ENCODE measurements at places on chromosomes 3 and 15.

- no peak for DNase-seq
These were observed 522 bp upstream of the NRROS start for GRCh38 chr3:196638861-196639482.

GRCh38 chr15:67908756-67909155, 68.9 kb upstream of the RNU6-1 start:
- no peak for DNase-seq

DNA sequence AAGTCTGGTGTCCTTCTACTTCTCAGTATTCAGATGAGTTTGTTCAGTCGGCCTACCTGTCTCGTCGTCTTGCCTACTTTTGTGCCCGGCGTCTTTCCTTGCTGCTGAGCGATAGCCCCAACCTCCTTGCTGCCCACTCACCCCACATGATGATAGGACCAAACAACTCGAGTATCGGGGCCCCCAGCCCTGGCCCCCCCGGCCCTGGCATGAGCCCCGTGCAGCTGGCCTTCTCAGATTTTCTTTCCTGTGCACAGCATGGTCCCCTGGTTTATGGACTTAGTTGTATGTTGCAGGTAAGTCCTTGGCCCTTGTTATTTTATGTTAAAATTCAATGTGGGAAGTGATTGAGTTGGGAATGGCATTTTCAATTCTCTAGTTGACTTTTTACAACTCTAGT, 43.2 kb downstream of the GPR171 start:
- DNase-seq, result no peak

- DNase-seq, result no peak
These were observed 130.1 kb upstream of the PRICKLE2 start for GRCh38 chr3:64355401-64355807.

DNA sequence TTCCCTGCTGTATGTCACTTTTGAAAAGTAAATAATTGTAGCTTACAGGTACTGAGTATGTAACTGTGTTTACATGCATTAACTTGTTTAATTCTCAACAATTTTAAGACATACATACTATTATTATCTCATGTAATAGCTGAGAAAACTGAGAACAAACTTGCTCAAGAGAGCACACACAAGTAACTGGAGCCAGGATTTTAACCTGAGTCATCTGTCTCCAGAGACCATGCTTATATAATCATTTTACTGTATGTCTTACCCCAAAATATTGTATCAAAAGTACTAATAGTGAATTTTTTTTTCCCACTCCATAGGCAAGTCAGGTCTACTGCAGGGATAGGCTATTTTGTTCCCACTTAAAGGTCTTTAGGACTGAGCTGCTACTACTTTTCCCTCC, 95.4 kb downstream of the FEZF2 start:
- DNase-seq, result no peak

DNA sequence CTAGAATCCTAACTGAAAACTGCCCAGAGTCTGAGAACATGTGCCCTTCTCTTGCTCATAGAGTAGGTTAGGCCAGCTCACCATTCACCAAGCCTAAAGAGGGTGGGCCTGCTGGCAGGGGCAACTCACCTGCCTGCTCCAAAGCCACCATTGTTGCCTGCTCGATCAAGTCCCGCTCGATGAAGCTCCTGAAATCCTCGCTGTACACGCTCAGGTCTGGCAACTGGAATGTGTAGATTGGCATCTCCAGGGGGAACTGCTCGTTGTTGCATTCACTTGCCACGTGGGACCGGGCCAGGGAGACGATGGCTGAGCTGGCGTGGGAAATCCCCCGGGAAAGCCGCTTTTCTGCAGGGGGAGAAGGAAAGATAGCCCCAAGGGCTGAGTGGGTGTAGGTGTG, 232.2 kb downstream of the KLF13 start:
- DNase-seq, result no peak

DNA sequence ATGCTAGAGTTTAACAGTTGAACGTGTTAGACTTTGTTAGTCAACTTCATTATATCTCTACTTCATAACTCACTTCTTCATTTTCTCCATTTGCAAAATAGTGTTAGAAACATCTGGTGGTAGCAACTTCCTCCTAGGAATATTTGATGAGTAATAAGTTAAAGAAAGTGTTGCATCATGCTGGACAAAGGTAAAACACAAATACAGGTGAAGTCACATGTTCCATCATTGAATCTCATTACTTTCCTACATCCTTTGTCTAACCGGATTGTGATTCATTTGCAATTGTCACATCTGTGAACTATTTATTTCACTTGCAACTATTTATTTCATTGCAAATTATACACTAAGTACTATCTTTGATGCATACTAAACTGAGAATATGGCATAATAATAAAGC, 186.5 kb downstream of the TUSC7 start:
- no peak for DNase-seq

GRCh38 chr3:188506446-188506845, 352.5 kb downstream of the LPP start:
- no peak for DNase-seq

DNA sequence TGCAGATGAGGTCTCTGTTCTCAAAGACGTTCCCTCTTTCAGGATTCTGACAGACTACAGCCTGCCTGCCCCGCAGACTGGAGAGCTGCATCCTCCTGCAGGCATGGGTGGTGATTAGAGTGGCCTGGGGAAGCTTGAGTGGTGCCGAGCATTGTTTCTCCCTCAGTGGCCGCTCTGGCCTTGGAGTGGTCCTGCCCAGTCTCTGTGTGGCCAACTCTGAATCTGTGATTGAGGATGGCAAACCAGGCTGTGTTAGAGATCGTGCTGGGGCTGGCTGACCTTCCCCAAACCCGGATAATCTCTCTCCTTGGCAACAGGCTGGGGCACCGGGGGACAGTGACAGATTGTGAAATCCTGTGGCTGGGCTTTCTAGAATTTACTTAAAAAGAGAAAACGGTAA, 11.0 kb upstream of the ADCY5 start:
- DNase-seq, result no peak

DNA sequence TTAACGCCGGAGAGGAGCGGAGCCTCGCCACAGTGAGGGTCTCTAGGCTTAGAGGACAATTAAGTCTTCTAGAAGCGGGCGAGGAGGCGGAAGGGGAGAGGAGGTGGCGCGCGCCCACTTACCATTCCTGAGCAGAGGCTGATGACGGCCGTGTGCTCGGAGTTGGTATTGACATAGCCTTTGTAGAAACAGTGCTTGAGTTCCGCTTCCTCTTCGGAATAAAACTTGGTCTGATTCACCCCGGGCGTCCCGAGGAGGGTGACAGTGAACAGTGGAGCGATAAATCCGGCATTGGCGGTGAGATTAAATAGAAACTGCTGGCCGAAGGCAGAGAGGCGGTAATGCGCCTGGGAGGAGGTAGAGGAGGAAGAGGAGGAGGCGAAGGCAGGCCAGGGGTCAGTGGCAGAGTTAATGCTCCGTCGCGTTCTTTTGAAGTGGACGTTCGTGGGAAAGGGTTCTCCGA, 1.3 kb downstream of the ADAMTS9 start:
- DNase-seq, result peak; percentile 47

DNA sequence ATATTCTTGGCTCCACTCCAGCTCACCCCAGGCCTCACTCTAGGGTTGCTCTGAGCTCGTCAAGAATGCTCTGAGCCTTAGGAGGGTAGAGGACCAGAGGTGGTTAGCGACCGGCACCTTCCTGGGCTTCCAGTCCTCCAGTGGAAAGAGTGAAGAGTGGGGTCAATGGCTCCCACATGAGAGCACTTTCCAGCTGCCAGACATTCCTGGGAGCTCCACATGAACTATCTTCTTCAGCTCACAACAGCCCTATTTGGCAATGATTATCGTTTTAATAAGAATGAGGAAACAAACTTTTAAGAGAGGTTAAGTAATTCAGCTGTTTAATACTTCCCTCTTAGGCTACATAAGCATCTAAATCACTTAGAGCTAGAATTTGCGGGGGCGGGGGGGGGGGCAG, 139.3 kb downstream of the STT3B start:
- DNase-seq, result peak; percentile 16

DNA sequence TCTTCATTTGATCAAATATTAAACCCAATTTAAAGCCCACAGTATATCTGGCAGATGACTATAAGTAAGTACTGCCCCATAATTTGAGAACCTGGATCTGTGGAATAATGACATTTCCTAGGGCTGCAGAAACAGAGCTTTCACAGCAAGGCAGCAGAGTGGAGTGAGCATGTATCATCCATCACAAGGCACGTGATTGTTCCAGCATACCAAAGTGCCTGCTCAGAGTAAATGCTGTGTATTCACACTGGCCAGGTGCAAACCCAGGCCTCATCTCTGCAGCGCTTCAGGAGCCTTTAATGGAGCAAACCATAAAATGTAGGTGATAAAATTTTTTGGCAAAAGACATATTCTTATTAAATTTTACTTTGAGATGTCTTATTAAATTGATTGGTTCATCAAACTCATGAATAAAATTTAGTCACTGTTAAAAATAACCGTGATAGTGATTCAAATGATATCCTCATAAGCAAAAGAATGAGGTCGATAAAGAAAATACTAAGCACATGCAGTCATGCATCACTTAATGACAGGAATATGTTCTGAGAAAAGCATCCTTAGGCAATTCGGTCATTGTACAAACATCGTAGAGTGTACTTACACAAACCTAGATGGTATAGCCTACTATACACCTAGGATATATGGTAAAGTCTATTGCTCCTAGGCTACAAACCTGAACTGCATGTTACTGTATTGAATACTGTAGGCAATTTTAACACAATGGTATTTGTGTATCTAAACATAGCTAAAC, 99.3 kb upstream of the SLC24A5 start:
- DNase-seq, result no peak

GRCh38 chr3:175198991-175199783, 340.1 kb downstream of the NAALADL2 start:
- no peak for DNase-seq

GRCh38 chr3:188700501-188700900, 471.3 kb upstream of the TPRG1 start:
- DNase-seq, result no peak
